ENCODE measurements at places on chromosomes 16 and 17. TPM values are rescaled to one million over a fixed set of nuclear protein-coding genes. Genes with fewer than 3 reads are reported as not detected.
A peak's percentile ranks its signal among the peaks of the same experiment; 100 is the strongest.

DNA sequence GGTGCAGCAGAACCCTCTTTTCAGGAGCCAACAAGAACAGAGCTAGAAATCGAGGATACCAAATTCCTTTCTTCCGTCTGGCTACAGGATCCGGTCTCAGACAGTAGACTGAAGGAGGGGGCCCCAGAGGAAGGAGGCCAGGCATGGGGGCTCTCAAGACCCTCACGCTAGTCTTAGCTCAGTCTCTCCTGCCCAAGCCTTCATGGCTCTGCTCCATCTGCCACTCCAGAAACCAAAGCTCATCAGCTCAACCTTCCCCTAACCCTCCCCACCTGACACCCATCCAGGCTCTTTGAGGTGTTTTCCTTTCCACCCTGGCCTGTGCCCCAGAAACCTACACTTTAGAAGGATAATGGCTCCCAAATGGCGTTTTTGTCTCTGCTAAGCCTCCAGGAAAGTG, 6.2 kb upstream of the TMEM92 start:
- DNase-seq = no peak

DNA sequence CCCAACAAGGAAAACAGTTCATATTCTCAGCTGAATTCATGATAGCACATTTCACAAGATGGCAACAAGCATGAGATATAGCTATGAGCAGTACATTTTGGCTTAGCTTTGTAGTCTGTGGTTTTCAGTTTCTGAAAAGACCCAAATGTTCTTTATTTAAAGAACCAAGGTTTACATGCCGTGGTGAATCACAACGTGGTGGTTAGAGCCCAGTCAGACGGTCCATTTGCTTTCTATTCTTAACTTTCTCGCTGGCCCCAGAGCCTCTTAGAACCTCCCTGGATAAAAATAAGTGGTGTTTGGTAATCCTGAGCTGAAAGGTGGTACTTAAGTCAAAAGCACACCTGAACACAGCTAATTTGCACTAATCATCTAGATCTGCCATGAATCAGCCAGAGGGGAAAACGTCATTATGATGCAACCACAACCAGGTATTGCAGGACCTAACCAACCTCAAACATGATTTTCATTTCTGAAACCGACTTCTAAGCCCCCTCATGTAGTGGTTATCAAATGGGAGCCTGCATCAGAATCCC, 18.6 kb upstream of the HAPSTR1 start:
- no peak for DNase-seq

DNA sequence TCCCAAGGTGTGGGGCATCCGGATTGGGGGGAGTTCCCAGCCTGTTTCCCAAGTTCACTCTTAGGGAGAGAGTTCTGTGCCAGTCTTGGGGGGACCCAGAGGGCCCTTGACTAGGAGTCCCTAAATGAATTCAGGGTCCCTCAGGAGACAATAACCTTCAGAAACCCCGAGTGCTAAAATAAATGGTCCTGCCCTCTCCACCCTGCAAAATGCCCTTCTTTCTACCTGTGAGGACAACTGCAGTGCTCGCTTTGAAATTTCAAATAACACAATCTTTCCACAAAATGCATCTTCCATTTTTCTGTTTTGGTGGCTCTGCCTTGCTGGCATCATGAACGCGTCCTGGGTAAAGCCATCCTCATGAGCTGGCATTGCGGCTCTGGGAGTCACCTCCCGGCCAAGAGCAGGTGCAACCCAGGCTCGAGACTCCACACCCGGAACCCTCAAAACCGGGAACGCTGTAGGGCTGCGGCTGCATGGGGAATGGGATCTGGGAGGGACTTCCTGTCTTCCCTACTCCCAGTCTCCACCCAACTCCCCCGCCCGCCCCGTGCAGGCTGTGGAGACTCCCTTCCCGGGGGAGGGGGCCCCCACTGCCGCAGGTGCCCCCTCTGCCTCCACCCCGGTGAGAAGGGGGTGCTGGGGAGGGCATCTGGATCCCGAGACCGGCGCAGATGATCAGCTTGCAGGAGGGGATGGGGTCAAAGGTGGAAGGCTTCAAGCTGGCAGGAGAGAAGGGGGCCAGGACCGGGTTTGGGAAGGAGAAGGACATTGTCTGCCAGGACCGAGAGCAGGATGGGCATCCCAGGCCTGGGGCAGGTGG, at the start of gene ZNF205:
TSS of gene ZNF205 (plus strand) at position 529 of the 823 bp plus-strand sequence. CDS start 845 bp downstream, outside the sequence.
- no peak for DNase-seq

DNA sequence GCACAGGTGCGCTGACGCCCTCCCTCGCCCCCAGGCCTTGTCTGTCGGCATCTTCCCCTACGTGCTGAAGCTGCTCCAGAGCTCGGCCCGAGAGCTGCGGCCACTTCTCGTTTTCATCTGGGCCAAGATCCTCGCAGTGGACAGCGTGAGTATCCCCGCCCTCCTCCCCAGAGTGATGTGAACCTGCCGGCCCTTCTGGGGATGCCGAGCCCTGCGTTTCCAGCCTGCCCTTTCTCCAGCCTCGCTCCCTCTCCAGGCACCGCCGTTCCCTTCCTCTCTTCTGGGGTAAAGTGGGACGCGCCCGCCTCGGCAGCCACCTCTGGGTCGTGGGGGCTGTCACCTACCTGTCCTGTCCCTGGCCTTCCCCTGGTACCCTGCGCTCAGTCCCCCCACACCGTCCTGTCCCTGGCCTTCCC, 133.9 kb upstream of the CHMP6 start:
- no peak for DNase-seq

- DNase-seq = no peak
These were observed 135.4 kb downstream of the CLEC16A start for GRCh38 chr16:11079652-11080187.

DNA sequence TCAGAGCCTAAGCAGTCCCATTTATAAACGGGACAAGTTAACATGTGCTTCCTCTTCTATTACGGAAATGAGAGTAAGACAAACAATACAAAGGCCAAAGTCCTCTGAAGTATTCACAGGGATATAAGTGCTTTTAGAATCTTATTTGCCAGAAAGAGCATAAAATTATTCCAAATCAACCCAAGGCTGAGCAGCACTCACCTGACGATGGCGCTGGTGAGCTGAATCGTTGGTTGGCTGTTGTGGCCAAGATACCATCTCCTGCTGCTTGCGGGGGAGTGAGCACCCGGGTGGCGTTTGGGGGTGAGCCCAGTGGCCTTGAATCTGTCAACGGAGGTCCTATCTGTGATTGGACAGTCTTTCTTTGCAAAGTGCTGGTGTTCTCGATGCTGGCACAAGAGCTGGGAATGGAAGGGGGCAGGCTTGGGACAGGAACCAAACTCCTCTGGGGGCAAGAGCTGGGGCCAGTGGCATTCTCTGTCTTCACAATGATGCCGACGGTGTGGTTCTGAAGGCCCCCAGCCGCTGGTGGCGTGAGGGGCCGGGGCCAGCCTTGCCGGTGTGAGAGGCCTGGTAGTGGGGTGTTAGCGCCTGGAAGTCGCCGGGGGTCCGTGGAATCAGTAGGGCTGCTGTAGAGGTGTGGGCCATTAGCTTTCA, 9.5 kb upstream of the DHRS13 start:
- DNase-seq = no peak

TSPOAP1 gene
- 51.4 TPM for polyA plus RNA-seq

DNA sequence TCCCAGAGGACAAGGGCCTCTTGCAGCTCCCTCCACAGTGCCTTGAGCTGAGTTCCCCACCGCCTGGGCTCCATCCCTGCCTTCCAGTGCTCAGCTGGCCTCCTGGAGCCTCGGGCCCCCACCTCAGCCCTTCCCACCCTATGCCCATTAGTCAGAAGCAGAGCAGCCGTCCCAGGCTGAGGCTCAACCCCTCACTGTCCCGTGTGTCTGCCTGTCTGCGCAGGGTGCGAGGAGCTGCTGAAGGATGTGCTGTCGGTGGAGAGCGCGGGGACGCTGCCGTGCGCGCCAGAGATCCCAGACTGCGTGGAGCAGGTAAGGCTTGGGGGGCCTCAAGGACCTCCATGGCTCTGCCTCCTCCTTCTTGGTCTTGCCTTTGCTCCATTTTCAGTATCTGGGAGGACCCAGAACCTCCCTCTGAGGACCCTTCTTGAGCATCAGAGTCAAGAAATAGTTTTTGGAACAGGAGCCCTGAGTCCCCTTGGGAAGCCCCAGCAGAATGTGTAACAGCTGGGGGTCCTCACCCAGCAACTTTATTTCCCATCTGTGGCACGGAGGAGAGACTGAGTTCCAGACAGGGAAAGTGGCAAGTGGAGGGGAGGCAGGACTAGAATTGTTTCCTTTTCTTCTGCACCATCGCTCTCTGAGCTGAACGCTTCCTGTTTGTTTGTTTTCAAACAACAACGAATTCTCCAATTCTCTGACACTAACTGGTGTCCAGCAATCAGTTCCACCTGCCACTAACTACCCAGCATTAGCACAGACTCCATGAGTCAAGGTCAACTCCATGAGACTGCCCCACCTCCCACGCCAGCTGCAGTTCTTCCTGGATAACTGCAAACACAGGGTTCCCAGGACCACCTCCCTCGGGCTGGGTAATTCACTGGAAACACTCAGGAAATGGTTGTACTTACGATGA, 42.6 kb downstream of the RAB11FIP4 start:
- no peak for DNase-seq

- no peak for DNase-seq
These were observed 55.0 kb upstream of the TEX2 start for GRCh38 chr17:64318068-64318467.

DNA sequence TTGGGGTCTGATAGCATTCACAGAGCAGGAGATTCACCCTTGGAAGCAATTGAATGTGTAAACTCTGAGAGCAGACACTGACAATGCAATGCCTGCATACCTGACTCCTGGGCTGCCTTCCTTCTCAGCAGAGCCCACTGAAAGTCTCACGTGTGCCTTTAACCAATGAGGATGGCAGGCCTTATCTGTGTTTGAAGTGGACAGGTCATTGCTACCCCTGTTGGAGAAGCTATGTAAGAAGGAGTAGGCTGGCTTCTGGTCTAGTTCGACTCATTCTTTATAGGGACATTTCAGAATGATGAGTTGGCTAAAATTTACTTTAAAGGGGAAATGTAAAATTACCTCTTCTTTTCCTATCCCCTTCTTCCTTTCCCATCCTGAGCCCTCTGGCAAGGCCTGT, 446.3 kb downstream of the SLC39A11 start:
- no peak for DNase-seq

KRT36 gene
- not detected for polyA plus RNA-seq

- no peak for DNase-seq
These were observed 14.5 kb upstream of the SRRM2 start for GRCh38 chr16:2737895-2738418.

SPNS2 gene
- 31.2 TPM for polyA plus RNA-seq

- no peak for DNase-seq
These were observed 60.0 kb downstream of the CLEC16A start for GRCh38 chr16:11004351-11004750.

PRKCB gene
- polyA plus RNA-seq = 4.3 TPM

- no peak for DNase-seq
These were observed 79.9 kb upstream of the MON1B start for GRCh38 chr16:77111056-77111565.

- DNase-seq = peak; percentile 14
These were observed 37.7 kb downstream of the DUSP14 start for GRCh38 chr17:37527249-37527851.

GRCh38 chr17:66398059-66398458, 95.6 kb downstream of the PRKCA start:
- no peak for DNase-seq

BRICD5 gene
- 5.8 TPM for polyA plus RNA-seq

DNA sequence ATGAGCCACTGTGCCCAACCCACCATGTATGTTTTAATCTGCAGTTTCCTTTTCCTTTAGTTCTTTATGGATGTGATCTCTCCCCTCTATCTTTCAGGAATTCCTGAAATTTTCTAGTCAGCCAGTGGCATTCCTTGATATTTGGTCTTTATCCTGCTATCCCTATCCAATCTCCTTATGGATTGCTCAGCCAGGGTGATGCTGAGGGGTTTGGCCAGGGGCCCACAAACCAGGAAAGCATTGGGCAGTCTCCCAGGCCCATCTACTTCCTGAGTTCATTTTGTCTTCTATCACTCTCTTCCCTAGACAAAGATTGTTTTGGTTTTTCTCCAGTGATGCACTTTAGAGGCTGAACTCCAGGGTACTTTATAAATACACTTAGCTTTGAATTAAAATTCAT, 115.9 kb downstream of the KATNIP start:
- no peak for DNase-seq

DNA sequence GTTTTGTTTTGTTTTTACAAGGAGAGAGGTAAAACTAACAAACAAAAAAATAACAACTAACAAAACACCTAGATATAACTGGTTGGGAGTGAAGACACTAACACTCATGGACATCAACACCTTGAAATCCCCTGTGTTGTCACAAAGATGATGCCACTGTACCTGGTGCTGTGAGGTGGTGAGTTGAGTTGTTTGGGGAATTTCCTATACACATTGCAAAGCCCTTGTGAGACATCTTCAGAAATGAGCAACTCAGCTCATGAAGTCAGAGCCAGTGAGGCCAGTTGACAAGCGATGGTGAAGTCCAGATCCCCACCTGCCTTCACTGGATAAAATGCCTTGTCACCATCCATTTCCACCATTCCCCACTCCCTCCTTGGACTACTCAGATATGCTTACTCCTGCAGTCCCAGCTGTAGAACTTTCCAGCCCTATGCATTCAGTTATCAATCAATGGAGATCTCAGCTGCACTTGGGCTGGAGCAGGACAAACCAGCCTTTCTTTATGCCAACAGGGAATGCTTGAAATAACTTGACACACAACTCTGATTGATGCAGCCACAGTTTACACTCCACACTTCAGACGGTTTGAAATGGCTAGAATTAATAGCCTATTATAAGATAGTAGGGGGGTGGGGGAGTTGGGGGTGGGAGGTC, 22.2 kb downstream of the ANKFN1 start:
- DNase-seq = no peak

GRCh38 chr17:82630212-82630611, 18.0 kb downstream of the WDR45B start:
- DNase-seq = no peak

- DNase-seq = no peak
These were observed 16.6 kb downstream of the NXPH3 start for GRCh38 chr17:49592263-49592662.

- no peak for DNase-seq
These were observed 14.3 kb upstream of the INTS2 start for GRCh38 chr17:61942085-61942484.

- no peak for DNase-seq
These were observed 52.1 kb downstream of the CUEDC1 start for GRCh38 chr17:57902800-57903759.

DNA sequence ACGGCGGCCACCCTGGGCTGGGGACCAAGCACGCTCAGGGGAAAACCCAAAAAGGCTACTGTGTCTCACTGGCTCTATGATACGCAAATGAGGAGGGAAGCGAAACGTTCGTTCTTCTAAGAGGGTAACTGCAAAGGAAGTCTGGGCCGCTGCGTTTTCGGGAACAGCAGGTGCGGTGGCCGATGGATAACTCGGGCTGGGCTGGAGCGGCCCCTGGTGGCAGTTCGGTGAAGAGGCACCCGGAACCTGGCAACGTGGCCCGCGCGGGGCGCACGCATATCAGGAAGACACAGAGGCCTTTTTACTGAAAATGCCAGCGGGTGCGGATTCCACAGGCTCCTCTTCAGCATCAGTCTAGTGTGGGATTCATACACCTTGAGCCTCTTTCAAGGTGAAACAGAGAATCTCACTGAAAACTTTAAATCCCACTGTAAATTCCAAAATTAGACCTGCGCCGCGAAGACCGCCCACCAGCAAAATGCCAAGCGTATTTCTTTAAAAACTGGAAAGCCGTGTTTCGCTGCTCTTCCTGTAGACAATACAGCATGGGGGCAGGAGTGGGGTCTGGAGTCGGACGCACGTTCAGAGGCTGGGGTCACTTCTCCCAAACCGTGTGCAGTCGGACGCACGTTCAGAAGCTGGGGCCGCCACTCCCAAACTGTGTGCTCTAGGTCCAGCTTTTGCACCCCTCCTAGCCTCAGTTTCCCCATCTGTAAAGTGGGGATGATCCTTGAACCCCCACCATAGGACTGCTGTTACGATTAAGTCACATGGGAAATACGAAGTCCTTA, 44.4 kb upstream of the METTL9 start:
- peak; percentile 40 for DNase-seq

Measured in right renal pelvis (tissue), 4 donors.